ENCODE measurements at places on chromosomes 2 and 18.
A peak's percentile ranks its signal among the peaks of the same experiment; 100 is the strongest.

GRCh38 chr2:230863442-230864121 is 1.2 kb upstream of the ITM2C start:
- no peak for DNase-seq

GRCh38 chr2:159903443-159904126 is 105.6 kb upstream of the CD302 start:
- no peak for DNase-seq

- DNase-seq = no peak
Measured at GRCh38 chr2:175140332-175140731, 27.7 kb downstream of the ATF2 start.

GRCh38 chr2:12452185-12452584 is 264.6 kb upstream of the TRIB2 start:
- no peak for DNase-seq

DNA sequence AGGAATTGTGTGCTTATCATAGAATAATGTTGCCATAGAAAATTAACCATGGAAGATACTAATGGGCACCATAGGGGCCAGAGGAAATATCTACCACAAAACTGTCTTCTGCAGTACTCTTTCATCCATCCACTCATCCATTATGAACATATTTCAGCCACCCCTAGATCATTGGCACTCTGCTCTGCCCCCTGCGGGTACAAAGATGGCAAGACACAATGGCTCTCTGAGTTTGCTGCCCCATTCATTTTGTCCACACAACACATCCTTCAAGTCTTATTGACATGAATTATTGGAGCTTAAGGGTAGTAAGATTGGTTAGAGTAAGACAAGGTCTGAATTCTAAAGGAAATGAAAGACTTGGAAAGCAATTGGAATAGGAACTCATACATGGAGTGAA is 1224.7 kb upstream of the CELF4 start:
- no peak for DNase-seq

DNA sequence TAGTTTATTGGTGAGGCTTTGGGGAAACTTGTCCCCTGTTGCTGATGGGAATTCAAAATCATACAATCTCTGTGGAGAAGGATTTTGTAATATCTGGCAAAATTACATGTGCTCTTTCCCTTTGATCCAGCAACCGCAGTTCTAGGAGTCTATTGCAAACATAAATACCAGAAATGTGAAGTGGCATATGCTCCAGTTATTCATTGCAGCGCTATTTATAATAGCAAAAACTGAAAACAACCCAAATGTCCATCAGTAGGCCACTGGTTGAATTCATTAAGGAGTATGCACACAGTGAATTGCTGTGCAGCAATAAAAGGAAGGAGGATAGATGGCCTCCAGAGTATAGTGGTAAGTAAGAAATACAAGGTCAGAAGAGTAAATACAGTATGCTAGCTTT is 76.5 kb downstream of the HNRNPLL start:
- DNase-seq = no peak

- no peak for DNase-seq
Measured at GRCh38 chr2:102025583-102026267, 34.0 kb downstream of the IL1R2 start.

GRCh38 chr2:147311058-147311430 is 533.8 kb upstream of the ACVR2A start:
- DNase-seq = peak; percentile 33

Data from Caco-2 (cell line).